ENCODE measurements at places on chromosomes 16 and 17. TPM values are rescaled to one million over a fixed set of nuclear protein-coding genes. Genes with fewer than 3 reads are reported as not detected.

Gene KRTAP16-1
- total RNA-seq, result not detected

Gene SEZ6L2
- 2.4 TPM for total RNA-seq

Gene GSDMA
- 0.97 TPM for total RNA-seq

Gene TAT
- 0.08 TPM for total RNA-seq

Gene CCL13
- 0.65 TPM for total RNA-seq

Gene BTBD17
- not detected for total RNA-seq

Gene CCL22
- total RNA-seq, result not detected

Gene FADS6
- total RNA-seq, result not detected

Gene NDRG4
- total RNA-seq, result 97.8 TPM

Gene NTN3
- 0.74 TPM for total RNA-seq

Gene NPIPB6
- not detected for total RNA-seq

Gene CBFA2T3
- 5.6 TPM for total RNA-seq

Gene PYY
- not detected for total RNA-seq

Gene OSGIN1
- total RNA-seq, result 4.9 TPM

Gene BRICD5
- 11.0 TPM for total RNA-seq

Gene GPR179
- total RNA-seq, result not detected

Gene SLC6A4
- 1.1 TPM for total RNA-seq

Gene CDH13
- 91.9 TPM for total RNA-seq

Gene APOH
- total RNA-seq, result not detected

Gene C16orf89
- total RNA-seq, result 9.7 TPM

Gene RNF43
- 2.0 TPM for total RNA-seq

Gene NEUROD2
- not detected for total RNA-seq

Gene NSMCE1
- total RNA-seq, result 27.3 TPM

Gene TMIGD1
- total RNA-seq, result not detected

Gene TCF25
- total RNA-seq, result 97.2 TPM

Gene FSCN2
- total RNA-seq, result 0.45 TPM
